PC-3 (cell line): ENCODE measurements at places on chromosomes 13 and 19.
A peak's percentile ranks its signal among the peaks of the same experiment; 100 is the strongest.

- no peak for DNase-seq
Measured at GRCh38 chr13:105343134-105343806, 1192.2 kb downstream of the EFNB2 start.

DNA sequence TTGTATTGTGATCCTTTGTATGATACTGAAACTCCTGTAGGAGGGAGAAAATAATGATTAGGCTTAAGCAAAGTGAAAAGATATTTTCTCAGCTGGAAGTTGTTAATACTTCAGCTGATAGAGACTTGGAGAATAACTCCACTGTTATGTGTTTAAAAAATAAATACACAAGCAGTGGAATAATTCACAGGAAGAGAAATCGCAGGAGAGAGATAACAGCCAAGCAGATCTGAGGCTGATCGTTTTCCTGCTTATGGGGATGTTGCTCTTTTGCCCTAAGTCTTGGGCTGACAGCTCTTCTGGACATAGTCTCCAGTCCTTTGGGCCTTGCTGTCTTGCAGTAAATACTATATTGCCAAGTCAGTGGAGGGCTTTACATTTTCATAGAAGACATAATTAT, 93.3 kb downstream of the OLFM4 start:
- no peak for DNase-seq

GRCh38 chr19:46073268-46073922, 32.6 kb upstream of the IGFL4 start:
- peak; percentile 8 for DNase-seq

DNA sequence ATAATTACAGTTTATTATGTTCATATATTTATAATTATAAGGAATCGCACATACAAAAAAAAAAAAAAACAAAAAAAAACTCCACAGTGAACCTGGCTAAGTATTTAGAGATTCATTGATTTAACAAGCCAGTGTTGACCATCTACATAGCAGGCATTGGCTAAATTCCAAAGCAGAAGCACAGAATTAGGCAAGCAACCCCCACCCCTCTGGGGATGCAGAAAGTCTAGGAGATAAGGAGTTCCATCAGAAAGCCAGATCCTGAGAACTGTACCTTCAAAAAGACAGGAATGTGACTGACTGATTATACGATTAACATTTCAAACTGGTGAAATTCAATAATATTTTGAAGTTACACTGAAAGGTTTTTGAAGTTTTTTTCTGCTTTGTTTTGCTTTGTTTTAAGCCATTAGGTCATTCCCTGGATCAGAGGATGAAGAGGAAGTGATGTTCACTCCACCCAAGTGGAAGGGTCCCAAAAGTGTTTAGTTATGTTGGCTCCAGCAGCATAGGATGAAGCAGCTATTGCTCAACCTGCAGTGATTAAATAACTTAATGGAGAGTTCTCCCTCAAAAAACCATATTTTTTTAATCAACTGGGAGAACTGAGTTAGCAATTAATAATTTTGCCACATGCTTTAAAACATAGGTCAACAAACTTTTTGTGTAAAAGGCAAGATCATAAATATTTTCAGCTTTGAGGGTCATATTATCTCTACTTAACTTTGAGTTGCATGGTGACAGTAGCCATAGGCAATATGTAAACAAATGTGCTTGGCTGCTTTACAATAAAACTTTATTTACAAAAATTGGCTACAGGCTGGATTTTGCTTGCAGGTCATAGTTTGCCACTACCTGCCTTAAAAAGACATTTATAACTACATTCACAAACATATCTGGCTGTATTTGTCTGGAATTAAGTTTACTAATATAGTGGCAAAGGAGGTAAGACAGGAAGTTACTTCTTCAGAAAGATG, 49.6 kb downstream of the DOCK9 start:
- no peak for DNase-seq

DNA sequence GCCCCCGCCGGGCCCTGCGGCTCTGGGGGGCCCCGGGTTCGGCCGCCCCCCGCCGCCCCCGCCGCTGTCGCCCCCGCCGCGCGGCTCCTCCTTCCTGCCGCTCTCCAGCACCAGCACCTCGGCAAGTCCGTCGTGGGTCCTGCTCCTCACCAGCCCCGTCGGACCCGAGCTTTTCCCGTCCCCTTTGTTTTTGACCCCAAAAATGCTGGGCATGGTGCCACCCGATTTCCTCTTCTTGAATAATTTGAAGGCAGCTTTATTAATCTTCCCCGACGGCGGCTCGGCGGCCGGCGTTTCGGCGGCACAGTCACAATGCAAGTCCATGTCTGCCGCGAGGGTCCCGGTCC, 945 bp downstream of the AMER2 start:
- no peak for DNase-seq

- DNase-seq: peak; percentile 71
Measured at GRCh38 chr19:13098277-13099072, 4.2 kb downstream of the LYL1 start.

DNA sequence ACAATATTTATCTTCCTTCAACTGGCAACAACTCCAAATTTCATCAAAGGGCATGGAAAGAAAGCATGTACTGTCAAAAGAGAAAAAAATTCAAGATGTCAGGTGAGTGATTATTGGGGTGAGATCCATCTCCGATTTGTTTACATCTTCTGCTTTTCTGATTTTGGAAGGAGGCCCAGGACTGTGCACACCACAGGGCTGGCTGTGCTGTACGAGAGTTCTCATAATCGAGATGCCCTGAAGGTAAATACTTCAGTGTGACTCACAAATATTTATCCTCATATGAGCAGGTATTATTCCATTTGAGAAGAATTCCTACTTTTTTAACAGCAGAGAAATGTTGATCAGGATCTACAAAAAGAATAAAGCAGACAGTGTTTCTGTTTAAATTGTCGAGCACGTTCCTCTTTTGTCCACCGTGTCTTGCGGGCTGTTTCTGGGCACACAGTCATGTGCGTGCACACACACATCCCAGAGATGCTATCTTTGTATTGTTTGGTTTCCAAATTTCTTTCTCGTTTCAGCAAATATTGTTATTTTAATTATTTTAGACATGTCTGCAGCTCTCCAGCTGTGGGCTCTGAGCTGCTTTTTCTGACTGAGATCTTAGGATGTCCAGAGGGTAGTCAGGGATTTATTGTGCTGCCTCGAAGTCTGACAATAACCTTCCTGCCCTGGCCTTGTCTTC, 103.8 kb downstream of the KL start:
- peak; percentile 96 for DNase-seq

GRCh38 chr13:80195649-80196048, 145.3 kb downstream of the SPRY2 start:
- no peak for DNase-seq

GRCh38 chr13:32491028-32491427, 47.6 kb downstream of the N4BP2L2 start:
- no peak for DNase-seq

DNA sequence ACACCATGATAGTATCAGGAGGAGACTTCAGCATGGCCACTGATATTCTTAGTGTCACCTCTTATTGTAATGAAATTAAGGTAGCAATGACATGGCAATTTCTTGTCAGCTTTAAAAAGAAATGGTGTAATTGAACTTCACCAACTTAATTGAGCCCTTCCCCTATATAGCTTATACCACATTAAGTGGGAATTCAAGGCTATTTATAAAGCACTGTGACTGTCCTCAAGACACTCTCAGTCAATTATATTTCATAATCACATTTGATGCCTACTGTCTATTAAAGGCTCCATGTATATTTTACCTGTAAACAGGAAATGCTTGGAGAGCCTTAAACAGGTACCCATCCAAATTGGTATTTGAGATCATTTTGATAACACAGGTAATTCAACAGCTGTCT, 28.3 kb downstream of the KLF12 start:
- DNase-seq: no peak

DNA sequence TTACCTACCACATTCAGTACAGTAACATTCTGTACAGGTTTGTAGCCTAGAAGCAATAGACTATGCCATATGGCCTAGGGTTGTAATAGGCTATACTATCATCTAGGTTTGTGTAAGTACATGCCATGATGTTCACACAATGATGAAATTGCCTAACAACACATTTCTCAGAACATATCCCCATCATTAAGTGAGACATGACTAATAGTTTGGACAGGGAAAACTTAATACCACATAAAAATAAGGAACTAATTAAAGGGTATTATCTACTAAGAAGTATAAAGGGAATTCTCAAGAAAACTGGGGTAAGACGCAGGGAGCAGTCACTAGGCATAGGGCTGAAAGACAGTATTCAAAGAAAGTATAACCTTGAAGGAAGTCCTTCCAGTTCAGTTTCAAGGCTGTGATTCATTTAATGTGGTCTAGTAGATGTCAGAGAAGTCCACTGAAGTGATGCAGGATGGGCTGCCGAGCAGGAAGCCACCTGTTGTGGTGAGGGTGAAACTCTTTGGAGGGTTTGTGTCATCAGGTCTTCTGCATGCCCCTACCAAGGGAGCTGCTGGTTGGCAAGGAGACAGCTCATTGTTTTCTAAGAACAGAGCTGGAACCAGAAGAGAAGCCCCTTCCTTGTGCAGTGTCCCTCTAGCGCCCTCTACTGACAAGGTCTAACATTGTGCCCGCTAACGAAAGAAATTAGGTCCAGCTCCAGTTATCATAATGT, 122.9 kb downstream of the OLFM4 start:
- DNase-seq: no peak

- no peak for DNase-seq
Measured at GRCh38 chr13:48530833-48531232, 2.0 kb downstream of the RCBTB2 start.

GRCh38 chr19:29056535-29056934, 156.4 kb downstream of the UQCRFS1 start:
- DNase-seq: no peak

DNA sequence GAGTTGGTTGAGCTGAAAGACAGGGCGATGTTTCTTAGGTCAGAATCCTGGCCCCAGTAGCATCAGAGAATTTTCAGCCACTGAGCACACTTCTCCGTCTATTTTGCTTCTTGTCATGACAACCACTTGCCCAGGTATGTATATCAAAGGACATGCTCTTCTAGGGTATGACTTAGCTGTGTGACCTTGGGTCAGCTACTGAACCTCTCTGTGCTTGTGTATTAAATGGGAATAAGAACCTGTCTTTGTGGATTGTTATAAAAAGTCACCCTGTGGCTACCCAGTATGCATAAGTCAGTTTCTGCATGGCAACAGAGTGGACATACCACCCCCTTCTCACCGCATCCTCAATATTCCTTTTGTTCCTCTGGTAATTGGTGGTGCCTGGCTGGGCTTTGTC, 26.1 kb downstream of the MBD3L1 start:
- DNase-seq: no peak

DNA sequence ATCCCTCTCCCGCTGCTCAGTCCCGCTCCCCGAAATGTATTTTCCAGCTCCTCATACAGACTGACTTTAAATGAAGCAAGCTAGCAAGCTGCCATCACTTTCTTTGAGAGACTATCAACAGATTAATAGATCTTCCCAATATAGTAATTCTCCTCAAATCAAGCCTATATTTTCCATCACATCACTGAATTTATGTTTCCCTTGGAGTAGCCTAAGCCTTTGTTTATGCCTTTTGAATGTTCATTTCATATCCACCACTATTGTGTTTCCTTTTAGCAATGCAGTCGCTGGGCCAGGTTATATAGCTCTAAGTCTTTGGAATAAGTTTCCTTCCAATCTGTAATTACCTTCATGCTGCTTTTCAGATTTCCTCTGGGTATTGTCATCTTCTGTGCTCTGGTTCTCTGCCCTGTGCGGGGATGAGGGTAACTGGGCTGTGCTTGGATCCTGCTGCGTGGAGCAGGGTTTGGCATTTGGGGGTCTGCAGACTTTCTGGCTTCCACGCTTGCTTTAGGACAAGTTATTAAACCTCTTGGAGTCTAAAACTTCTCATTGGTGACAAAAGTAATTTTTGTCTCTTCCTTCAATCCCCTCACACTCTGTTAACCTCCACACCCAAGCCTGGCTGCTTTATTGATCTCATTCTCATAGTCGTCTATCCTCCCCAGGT, 256.9 kb downstream of the DLEU7 start:
- DNase-seq: no peak

DNA sequence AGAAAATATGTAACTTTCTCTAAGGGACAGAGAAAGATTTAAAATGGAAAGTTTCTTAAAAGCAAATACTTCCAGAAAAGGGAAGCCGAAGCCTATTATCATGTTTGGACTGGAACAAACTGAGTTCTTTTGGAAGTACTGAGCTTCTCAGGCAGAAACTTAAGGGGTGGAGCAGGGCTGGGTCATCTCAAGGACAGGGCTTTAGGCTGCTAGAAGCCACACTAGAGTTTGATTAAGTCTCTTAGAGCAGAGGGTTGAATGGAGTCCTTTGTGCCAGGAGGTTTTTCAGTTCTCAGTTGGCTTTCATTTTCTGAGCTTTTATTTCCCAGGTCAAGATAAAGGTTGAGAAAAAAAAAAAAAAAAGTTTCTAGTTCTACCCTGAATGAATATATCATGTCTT, 432.7 kb downstream of the SLITRK5 start:
- DNase-seq: no peak

DNA sequence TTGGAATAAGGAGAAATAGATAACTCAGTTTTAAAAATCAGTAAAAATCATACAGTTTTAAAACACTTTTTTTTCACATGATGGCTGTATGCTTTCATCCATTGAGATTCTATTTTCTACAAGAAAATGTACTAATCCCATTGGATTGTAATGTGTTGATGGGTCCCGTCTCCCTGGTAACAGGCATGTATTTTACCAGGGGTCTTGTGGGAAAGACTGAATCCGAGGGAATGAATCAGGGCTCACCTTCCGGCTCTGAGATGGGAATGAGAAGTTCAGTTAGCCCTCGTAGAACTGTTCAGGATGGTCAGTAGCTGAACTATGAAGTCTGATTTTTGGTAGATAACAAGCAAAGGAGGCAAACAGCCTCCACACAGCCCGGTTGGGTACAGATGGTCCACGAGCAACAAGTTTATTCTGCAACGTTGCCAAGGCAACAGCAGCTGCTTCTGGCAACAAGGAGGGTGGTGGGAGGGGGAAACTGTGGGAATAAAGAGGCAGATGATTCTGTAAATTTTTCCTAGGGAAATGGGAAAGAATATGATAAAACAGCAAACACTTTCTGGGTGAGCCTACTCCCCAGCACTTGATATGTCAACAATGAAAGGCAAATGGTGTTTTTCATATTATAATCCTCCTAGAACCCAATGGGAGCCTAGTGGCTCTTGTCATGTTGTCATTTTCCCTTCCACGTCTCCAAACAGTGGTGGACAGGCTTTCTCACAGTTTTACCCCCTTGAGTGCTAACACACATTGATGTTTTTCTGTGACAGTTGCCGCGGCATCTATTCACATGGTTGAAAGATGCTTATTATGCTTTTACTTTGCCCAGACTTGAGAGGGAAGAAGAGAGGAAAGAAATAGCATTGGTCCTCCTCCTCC, 12.4 kb upstream of the SIAH3 start:
- DNase-seq: no peak

DNA sequence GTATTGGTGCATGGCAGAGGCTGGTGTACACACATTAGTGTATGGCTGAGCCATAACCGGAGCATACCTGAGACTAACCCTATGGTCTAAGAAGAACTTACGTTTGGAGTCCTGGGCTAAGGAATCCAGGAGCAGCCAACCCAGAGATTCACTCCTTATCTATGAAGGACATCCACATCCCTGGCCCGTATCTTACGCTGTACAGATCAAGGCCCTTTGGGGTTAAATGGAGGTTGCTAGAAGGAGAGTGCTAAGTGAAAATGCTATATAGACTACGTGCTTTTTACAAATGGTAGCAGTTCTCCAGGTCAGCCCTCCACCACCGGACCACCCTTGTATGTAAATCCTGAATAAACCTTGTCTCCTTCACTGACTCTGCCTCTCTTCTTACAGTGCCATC, 1.9 kb upstream of the SUGT1 start:
- DNase-seq: no peak
